ENCODE measurements at places on chromosomes 7 and 10.

- DNase-seq = no peak
These were observed 224.5 kb upstream of the GLI3 start for GRCh38 chr7:42461537-42461936.

GRCh38 chr10:45444976-45445898, 71.2 kb downstream of the ALOX5 start:
- DNase-seq = no peak

GRCh38 chr7:151484971-151485707, 34.6 kb downstream of the RHEB start:
- no peak for DNase-seq

DNA sequence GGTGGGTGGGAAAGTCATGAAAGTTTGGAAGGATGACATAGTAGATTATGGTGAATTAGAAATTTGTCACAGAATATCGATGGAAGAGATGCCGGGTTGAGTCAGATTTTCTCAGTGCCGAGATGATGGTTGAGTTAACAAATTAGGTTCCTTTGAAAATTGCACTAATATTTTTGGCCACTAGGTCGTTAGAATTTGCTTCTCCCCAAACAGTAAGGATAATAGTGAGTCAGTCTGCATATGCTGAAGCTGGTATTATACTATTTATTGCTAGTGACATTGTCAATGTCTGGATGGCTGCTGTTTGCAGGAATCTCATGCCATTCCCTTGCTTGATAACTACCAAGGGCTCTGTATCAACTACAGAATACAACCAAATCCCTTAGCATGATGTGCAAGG, 37.7 kb upstream of the MINDY3 start:
- no peak for DNase-seq

DNA sequence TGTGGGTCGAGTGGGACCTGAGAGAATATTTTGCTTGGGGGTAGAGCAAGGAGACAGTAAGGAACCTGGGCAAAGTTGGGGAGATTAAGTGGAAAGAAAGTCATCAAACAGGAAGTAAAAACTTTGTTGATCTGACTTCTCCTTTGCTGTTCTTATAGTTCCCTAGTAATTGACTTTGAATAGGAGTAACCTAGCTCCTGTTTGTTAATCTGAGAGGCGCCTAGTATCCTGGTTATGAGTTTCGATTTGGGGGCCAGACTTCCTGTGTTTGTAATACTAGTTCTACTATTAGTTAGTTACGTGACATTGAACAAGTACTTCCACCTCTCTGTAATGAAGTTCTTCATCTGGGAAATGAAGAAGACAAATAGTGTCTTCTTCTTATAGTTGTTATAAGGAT, 99.1 kb downstream of the ZNF365 start:
- DNase-seq = no peak

DNA sequence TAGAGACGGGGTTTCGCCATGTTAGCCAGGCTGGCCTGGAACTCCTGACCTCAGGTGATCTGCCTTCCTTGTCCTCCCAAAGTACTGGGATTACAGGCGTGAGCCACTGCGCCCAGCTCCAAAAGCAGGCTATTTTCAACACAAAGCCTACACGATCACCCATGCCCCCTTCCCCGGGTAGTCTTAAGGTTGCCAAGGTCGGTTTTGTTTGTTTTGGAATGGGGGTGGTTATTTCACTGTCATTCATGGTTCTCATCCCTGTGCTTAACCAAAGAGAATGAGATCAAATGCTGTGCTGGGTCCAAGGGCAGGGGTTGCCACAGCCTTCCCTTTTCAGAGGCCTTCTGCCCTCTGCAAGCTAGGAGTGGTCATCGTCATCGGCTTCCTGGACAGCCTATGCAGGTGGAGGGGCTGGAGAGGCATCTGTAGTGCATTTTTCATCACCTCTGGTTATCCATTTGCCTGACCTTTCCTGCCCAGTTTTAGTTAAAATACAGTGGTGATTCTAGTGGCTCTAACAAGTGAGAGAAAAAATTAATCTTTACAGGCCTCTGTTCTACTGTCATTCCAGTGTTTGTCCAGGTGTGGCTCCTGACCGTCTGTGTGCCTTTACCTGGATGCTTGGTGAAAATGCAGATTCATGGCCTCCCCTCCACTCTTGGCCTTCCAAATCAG, 11.4 kb downstream of the BLVRA start:
- DNase-seq = no peak

GRCh38 chr10:119431034-119431772, 111.3 kb downstream of the RGS10 start:
- no peak for DNase-seq

DNA sequence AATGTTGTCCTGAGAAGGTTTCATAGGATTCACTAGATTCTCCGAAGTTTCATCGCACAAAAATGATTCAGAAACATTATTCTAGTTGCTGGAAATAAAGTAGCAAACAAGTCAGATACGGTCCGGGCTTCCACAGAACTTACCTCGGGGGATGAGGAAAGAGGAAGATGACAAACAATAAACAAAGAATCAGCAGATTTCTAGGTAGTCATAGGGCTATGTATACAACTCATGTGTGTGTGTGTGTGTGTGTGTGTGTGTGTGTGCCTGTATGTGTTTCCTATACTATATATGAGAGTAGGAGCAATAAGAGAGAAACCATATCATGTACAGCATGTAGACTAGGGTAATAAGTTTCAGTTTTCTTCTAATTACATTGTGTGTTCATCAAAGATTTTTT, 16.5 kb downstream of the TMEM236 start:
- DNase-seq = no peak

- DNase-seq = no peak
These were observed 21.8 kb downstream of the NUDT13 start for GRCh38 chr10:73131913-73132686.

GRCh38 chr7:140640060-140640637, 464 bp downstream of the DENND2A start:
- DNase-seq = no peak

GRCh38 chr7:94270772-94271171, 123.9 kb upstream of the COL1A2 start:
- DNase-seq = no peak

- DNase-seq = no peak
These were observed 237.1 kb downstream of the PRPF18 start for GRCh38 chr10:13823709-13824405.

DNA sequence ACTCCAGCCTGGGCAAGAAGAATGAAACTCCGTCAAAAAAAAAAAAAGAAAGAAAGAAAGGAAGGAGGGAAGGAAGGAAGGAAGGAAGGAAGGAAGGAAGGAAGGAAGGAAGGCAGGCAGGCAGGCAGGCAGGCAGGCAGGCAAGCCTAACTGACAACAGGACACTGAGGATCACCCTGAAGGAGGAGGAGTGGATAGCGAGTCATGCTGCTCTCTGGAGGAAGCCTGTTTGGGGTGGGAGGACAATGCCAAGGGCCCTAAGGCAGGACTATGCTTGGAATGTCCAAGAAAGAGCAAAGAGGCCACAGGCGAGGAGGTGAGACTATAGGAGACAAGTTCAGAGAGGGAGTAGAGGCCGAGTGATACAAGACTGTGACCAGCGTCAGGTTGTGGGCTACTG, 107.0 kb upstream of the PARD3 start:
- no peak for DNase-seq

DNA sequence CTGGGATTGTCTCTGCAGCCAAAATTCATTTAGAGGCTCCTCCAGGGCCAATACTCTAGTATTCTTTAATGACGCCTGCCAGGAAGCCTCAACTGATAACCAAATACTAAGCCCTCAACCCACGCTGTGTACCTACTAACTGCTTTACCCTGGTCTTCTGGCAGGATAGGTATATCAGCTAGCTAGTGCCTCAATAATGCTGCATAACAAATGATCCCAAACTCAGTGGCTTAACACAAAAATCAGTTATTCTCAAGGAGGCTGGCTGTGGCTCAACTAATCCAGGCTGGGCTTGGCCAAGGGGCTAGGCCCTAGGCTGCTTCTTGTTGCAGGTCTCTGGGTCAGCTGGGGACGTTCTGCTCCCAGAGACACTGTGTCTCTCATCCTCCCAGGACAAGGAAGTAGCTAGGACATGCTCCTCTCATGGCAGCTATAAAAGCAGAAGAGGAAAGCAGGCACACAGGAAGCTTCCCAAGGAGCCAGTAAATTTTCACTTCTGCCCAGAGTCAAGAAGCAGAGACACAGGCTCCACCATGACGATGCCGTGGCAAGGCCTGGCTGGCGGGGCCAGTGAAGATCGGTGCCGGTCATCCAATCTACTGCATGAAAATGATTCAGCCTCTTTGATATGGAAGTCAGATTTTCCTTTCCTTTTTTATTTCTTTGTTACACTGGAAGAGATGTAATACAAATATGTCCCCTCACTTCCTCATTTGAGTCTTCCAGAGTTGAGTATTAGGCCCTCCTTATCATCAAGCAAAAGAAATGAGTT, 28.6 kb upstream of the COL13A1 start:
- DNase-seq = no peak

DNA sequence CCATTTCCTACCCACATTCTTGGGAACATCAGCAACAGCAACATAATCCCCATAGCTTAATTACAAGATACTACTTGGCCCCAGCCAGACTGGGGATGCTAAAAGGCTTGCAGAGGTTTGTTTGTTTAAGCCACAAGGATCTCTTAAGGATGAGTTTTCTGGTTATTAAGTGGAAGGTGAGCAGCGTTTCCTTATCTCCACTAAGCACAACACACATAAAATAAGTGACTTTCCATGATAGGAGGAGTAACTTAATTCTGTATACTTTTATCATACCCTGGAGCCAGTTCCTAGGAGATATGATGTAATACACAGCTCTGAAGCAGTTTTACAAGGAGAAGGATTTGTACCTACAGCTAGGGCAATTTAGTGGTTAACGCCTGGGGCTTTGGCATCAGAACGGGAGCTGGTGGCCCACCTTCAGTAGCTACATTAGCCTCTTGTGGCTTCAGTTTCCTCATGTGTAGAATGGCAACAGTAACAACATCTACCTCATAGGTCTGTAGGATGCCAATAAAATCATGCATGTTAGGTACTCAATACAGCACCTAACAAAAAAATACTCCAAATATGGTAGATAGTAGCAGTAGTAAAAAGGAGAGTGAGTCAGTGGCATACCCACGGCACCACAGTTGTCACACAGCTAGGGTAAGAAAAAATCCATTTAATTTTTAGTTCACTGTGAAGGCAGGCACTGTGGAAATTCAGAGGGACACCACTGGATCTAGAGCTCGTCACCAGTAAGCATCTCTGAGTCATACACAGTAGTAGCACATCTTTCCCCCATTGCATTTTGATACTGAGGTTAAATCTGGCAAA, 55.2 kb downstream of the DOCK4 start:
- DNase-seq = no peak

DNA sequence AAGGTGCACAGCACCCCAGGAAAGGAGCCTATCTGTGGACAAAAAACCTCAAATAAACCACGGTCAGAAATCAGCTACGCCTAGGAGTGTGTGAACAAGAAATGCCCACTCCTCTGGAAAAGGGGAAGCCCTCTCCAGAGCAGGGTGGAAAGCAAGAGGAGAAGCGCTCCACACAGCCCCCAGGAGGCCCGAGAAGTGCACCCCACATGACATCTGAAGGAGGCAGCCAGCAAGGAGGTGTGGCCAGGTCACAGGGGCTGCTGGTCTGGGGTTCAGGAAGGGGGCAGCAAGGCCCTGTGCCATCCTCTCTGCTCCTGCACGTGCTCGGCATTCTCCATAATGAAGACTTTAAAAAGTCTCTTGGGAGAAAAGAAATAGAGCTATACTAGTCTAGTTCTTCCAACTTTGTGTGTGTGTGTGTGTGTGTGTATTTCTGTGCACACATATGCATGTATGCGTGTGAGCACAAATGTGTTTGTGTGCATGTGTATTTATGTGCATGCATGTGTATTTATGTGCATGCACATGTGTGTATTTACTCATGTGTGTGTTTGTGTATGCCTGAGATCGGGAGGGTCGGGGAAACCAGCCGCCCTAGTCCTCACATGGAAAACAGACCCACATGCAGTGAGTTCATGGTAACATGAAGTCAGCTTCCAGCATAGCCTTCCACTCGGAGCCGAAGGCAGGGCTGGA, 76.5 kb downstream of the TNS3 start:
- DNase-seq = no peak

- no peak for DNase-seq
These were observed 305.4 kb upstream of the PODXL start for GRCh38 chr7:131861620-131862346.

GRCh38 chr10:100468978-100469377, 6.2 kb downstream of the WNT8B start:
- DNase-seq = no peak

DNA sequence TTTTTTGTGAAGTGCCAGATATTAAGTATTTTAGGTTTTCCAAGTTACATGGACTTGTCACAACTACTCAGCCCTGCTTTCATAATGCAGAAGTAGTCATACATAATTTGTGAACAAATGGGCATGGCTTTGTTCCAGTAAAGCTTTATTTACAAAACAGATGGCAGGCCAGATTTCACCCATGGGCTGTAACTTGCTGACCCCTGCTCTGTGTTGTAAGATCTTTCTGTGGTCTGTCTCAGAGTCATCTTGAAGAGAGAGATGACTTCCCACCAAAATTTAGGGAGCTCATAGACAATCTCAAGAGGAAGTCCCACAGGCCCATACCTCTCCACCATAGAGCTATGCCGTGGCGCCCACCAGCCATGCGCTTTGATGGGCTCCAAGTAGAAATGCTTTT, 616.1 kb downstream of the LRMDA start:
- DNase-seq = no peak

GRCh38 chr7:2750004-2750407, 62.0 kb downstream of the AMZ1 start:
- no peak for DNase-seq

DNA sequence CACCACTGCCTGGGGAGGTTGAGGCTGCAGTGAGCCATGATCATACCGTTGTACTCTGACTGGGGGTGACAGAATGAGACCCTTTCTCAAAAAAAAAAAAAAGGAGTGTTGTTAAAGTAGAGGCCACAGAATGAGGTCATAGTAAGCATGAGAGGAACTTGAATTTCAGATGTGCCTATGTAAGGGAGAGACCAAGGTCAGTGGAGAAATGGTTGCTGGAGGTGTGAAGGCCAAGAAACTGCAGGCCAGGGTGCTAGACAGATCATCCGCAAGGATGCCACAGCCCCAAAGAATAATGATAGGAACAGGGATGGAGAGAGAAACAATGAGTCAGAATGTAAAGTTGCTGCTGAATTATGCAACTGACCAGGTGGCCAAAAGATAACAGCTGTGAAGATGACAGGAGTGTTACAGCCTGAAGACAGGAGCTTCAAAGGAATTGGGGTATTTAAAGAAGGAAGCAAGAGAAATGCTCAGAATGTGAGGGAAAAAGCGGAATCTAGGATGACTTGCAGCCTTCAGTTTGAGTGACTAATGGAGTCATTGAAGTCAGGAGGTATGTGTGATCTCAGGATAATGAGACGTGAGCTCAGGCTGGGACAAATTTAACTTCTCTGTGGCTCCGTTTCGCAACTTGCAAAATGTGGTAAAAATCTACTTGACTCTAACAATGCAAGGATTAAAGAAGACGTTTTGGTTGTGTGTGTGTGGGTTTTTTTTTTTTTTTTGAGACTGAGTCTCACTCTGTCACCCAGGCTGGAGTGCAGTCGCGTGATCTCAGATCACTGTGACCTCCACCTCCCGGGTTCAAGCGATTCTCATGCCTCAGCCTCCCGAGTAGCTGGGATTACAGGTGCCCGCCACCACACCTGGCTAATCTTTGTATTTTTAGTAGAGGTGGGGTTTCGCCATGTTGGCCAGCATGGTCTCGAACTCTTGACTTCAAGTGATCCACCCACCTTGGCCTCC, 22.2 kb downstream of the TYW1B start:
- DNase-seq = no peak

GRCh38 chr10:86330778-86331763, 35.5 kb downstream of the GRID1 start:
- DNase-seq = no peak

GRCh38 chr7:115574681-115575291, 455.8 kb downstream of the TFEC start:
- DNase-seq = no peak

Data from esophagus squamous epithelium (tissue), 5 donors.